ENCODE measurements at places on chromosomes 2 and 18.

DNA sequence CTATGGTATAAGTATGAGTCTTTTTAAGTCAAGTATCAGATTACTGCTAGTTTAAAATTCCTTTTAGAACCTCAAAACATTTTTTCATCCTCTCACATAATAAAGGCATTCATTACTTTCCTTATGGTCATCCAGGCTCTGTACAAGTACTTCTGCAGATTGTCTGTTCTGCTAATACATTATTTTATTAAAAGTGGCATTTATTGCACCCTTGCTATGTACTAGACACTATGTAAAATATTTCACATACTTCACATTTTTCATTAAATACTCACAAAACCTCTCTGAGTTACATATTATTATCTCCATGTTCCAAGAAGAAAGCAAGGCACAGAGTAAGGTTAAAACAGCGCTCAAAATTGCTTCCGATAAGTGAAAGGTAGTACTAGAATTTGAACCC lies 84.1 kb downstream of the RAPH1 start:
- DNase-seq = no peak

DNA sequence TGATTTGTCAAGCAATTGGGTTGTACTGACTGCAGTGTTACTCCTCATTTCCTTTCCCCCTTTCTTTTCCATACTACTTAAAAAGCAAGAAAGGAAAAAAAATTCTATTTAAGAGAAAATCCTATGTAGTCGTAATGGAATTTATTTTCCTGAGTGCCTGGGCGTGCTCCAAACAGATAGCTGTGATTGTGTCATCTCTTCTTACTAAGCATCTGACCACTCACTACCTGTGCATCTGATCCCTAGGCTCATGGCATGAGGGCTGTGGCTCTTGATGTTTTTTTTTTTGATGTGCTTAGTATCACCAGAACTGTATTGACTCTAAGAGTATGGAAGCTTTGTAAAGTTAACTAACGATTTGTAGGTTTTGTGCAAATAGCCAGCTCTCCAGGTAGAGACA lies 19.0 kb downstream of the CRIM1 start:
- no peak for DNase-seq

DNA sequence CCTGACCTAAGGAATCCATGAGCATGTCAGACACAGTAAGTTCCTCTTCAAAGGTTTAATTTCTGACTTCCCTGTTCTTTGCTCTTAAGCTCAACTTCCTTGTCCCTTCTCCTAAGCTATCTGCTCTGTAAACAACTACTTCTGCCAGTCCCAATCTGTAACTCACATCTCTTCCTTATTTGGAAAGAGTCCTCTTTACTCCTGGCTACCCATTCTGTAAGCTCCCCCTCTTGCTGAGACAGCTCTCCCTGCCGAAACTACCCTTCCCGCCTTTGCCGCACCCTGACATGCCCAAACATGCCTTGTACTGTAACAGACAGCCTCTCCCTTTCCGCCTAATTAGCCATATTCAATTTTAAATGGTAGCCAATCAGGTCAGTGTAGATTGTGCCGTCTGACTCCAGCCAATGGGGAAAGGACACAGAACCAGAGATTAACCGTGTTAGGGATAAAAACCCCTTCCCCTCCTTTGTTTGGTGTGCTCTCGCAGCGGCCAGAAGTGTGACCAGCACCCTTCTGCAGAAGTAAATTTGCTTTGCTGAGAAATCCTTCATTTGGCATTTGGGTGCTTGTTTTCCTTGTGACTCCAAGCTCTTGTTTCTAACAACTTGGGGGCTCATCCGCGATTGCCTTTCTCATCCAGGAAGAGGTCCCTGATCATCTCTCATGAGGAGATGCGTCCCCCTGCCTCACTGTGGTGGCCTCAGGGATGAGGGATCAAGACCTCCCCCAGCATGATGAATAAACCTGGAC lies 49.0 kb downstream of the PIAS2 start:
- no peak for DNase-seq

- DNase-seq = no peak
Measured at GRCh38 chr2:6764968-6765723, 100.6 kb downstream of the CMPK2 start.

GRCh38 chr18:31376477-31376876 lies at the start of gene DSG4:
Gene DSG4 (plus strand): TSS chr18:31376777. CDS start chr18:31376912, 135 bp downstream.
- no peak for DNase-seq

DNA sequence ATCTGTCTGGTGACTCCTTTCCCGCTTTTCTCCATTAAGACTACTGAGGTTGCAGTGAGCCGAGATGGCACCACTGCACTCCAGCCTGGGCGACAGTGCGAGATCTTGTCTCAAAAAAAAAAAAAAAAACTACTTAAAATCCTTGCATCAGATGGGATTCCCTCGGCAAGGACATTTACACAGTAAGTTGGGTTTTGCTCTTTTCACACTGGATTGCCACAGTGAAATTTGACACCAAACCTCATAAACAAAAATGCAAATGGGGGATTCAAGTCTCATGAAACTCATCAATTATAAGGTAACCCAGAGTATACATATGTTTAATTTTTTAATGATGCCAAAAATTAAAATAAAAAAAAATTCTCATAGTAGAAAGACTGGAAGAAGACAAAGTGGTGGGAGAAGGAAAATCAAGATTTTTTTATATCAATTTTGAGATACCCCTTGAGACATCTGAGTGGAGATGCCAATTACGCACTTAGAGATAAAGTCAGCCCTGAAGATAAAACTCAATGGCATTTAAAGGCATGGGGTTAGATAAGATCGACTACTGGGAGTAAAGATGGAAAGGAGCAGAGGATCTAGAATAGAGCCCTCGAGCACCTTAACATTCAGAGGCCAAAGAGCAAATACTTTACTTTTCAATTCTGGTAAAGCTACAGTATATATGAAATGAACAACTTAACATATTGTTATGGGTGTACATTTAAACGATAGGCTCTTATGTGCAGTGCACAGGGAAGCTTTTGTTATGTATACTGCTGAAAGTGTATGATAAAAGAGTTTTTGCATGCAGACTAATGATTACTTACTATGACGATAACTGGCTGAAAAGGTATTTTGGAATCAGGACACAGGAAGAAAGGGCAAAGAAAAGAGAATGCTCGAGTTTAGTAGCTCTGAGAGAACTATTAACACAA lies 37.6 kb downstream of the CHMP3 start:
- DNase-seq = no peak

DNA sequence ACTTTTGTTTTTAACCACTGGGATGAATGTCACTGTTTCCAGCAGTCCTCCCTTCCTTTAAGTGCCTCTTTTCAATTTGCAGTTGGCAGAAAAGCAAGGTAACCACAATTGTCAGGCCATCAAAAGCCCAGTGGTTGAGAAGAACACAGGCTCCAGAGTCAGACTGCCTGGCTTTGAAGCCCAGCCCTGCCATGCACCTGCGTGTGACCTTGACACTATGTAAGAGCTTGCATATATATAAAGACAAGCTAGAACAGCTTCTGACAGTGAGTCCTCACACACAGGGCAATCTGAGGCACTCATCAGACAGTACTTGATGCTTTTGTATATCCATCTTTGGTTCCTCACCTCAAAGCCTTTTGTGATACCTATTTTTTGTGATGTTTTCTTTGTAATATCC lies 11.0 kb downstream of the CCBE1 start:
- no peak for DNase-seq

DNA sequence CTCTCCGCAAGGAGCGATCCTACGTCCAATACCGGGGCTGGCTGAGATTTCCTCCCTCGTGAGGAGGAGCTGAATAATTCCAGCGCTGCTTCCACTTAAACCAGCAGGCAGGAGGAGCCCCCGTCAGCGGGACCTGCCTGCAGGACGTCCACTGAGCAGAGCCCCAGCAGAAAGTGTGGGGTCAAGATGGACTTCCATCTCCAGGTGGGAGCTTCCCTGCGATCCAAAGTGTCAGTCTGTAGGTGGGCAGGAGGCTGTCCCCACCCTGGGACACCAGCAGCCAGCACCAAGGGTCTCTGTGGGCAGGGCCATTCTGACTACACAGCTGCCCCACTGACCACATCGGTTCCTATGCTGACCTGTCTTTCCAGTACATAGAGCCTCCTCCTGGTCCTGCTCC lies 462 bp upstream of the OTOS start:
- no peak for DNase-seq

DNA sequence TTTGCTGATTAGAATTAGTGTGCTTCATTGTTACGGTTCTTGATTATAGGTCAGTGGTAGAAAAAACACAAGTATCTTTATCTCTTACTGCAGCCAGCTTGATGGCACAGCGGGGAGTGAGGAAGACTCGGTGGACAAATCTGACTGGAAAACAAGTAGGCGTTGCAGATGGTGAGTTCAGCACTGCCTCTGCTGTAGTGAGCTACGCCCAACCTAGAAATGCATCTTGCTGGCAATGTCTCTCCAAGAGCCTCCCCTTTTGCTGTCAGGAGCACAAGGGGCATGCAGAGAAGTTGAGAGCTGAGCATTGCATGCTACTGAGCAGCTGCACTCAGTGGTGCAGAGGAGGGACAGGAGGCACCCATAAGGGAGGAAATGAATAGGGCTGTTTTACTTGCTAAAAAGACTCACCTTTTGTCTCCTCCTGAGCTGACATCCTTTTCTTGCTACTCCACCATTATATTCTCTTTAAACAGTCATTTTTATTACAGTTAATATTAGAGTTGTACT lies 977.3 kb upstream of the ACVR2A start:
- DNase-seq = no peak

GRCh38 chr2:151819920-151820319 lies 8.3 kb downstream of the ARL5A start:
- DNase-seq = no peak

- no peak for DNase-seq
Measured at GRCh38 chr2:219418155-219419011, at the start of gene DES. Gene DES (plus strand): TSS chr2:219418377. CDS start chr2:219418463, 86 bp downstream.

DNA sequence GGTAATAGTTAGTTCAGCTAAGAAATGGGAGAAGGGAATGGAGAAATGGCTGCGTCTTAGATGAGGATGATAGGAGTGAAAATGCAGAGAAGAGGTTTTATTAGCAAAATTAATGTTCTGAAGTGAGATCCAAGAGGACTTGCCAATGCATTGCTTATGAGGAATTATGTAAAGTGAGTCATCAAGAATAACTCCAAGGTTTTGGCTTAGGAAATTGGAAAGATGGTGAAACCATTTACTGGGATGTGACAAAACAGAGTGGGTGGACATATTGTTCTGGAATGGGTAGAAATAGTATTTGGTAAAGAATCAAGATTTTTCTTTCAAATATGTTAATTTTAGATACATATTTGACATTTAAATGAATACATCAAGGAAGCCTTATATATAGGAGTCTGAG lies 306.6 kb upstream of the CYRIA start:
- DNase-seq = no peak

- DNase-seq = no peak
Measured at GRCh38 chr2:98346311-98347236, at the start of gene CNGA3. Gene CNGA3 (plus strand): TSS chr2:98346456. CDS start chr2:98369976, 23,520 bp downstream.

DNA sequence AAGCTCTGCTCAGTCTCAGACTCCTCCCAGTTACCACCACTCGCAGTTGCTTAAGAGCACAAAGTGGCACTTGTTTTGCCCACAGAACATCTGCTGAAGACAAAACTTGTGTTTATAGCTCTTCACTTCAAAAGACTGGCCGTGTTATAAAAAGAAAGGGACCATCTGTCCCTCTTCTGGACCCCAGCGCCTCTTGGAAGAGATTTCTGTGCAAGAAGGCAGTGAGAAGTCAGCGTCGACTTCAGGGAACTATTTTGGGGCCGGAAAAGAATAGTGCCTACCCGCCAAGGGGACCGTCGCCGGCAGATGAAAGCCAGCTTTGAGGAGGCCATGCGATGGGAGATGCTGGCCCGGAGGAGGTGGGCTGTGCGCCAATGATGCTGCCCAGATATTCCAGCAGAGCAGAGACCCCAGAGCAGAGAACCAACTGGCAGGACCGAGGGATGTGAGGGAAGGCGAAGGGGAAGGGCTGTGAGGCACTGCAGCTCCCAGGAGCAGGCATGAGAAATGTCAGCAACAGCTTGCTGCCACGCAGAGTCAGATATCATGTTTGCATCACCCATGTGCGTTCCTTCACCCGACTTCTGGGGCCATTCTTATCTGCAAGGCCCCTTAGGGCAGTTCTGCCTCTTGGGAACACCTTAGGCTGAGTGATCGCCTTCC lies 270.9 kb downstream of the ATAD2B start:
- no peak for DNase-seq

DNA sequence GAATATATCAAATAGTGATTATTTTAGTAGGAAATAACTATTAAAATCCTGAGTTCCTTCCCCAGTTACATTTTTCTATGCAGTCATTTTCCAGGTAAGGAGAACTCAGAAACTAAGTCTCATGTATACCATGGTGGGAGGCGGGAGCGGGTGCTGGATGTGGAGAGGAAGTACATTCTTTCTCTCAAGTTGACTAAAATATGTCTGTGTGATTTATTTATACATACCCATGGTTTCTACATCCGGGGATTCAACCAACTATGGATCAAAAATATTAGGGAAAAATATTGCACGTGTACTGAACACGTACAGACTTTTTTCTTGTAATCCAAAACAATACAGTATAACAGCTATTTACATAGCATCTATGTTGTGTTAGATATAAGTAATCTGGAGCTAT lies 6.8 kb downstream of the ZCCHC2 start:
- no peak for DNase-seq

DNA sequence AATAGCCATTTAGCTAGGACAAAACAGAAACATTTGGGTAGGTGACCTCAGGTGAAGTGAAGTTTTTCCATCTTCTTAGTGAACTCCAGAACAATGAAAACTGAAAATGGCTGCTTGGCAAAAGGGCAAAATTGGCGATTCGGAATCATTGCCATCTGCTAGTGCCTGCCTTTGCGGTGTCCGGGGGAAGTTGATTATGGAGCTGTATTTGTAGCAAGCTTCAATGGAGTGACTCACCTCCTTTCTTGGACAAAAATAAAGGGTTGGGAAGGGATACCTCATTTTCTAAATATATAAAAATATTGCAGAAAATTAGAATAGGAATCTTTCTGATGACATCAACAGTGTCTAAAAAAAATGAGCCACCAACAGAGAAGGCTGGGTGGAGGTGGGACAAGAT lies 460.5 kb downstream of the TGIF1 start:
- DNase-seq = no peak

- DNase-seq = no peak
Measured at GRCh38 chr2:227570615-227571014, 28.1 kb upstream of the SCYGR2 start.

Measured in activated T-helper 1 cell treated with Interleukin-2 at 50 U/mL for 16 hours (primary cell).